Sigmoid colon (tissue), 7 donors: ENCODE measurements at places on chromosomes 7 and 10. TPM values are rescaled to one million over a fixed set of nuclear protein-coding genes. Genes with fewer than 3 reads are reported as not detected.

DNA sequence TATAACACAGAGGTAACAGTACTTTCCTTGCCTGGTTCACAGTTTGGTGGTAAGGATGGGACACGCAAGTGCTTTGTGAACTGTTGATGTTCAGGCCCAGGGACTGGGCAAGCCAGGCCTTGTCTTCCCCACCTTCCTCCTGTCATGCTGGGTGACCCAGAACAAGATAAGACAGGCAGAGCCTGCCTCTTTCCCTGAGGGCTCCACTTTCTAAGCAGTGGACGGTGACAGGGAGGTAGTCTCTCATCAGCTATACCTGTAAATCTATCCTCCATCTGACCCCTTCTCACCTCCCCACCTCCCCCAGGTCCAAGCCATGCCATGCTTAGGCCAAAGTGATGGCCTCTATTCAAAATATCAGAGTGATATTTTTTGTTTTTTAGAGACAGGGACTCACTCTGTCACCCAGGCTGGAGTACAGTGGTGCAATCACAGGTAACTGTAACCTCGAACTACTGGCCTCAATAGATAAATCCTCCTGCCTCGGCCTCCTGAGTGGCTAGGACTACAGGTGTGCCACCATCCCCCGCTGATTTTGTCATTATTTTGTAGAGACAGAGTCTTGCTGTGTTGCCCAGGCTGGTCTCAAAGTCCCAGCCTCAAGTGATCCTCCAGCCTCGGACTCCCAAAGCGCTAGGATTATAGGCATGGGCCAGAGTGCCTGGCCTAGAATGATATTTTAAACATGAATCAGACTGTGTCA, 42.8 kb downstream of the PDLIM1 start:
- DNase-seq, result no peak
- no peaks in the 10 kb centered on the region for H3K36me3 ChIP-seq
- peaks cover 7% of the 10 kb centered on the region for H3K4me1 ChIP-seq
- no peak overlapping the region for H3K4me3 ChIP-seq
- H3K27ac ChIP-seq, result no peak overlapping the region

DNA sequence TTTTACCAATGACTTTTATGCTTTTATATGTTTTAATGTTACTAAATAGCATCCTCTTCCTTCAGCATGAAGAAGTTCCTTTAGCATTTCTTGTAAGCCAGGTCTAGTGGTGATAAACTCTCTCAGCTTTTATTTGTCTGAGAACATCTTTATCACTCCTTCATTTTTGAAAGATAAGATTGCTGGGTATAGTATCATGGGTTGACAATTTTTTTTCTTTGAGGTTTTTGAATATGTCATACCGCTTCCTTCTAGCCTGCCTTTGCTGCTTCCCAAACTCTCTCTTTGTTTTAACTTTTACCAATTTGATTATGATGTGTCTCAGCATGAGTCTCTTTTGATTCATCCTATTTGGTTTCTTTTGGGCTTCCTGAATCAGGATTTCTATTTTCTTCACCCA, 108.2 kb upstream of the KAT6B start:
- no peaks in the 10 kb centered on the region for H3K36me3 ChIP-seq
- H3K4me3 ChIP-seq, result no peak overlapping the region
- no peaks in the 10 kb centered on the region for H3K27me3 ChIP-seq
- no peak overlapping the region for H3K27ac ChIP-seq
- H3K4me1 ChIP-seq, result no peaks in the 10 kb centered on the region

GRCh38 chr10:34584164-34584563, 230.9 kb downstream of the PARD3 start:
- no peak for DNase-seq
- H3K4me3 ChIP-seq, result no peak overlapping the region
- H3K27me3 ChIP-seq, result no peaks in the 10 kb centered on the region
- H3K36me3 ChIP-seq, result no peaks in the 10 kb centered on the region
- H3K4me1 ChIP-seq, result peaks cover 18% of the 10 kb centered on the region
- peak overlapping the region; percentile 38 for H3K27ac ChIP-seq

GRCh38 chr10:31536302-31536701, 217.3 kb downstream of the ZEB1 start:
- no peak for DNase-seq
- H3K4me3 ChIP-seq, result no peak overlapping the region
- H3K27ac ChIP-seq, result no peak overlapping the region
- peaks cover 7% of the 10 kb centered on the region for H3K4me1 ChIP-seq
- H3K36me3 ChIP-seq, result no peaks in the 10 kb centered on the region

DNA sequence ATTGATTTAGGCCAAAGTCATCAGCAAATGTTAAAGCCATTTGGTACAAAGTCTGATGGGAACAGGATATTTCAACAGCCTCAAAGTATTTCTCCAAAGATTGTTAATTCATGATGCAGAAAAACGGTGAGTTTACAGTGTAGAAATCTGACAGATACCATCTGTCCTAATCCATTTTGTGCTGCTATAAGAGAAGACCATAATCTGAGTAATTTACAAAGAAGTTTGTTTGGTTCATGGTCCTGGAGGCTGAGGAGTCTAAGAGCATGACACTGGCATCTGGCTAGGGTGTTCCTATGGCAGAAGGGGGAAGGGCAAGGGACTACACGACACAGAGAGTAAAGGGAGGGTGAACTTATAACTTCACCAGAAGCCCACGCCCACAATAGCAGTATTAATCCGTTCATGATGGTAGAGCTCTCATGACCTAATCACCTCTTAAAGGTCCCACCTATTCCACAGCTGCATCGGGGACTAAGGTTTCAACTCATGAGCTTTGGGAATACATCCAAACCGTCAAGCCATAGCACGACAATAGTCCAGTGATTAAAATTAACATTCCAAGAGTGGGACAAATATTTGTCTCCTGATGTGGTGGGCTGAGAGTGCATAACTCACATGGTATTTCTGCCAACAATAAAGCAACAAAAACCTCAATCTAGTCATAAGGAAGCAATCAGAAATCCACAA, 298.6 kb upstream of the AKR1E2 start:
- no peak overlapping the region for H3K4me3 ChIP-seq
- H3K27me3 ChIP-seq, result no peaks in the 10 kb centered on the region
- no peaks in the 10 kb centered on the region for H3K36me3 ChIP-seq
- H3K27ac ChIP-seq, result peak overlapping the region; percentile 37
- DNase-seq, result no peak
- H3K4me1 ChIP-seq, result peaks cover 5% of the 10 kb centered on the region

DNA sequence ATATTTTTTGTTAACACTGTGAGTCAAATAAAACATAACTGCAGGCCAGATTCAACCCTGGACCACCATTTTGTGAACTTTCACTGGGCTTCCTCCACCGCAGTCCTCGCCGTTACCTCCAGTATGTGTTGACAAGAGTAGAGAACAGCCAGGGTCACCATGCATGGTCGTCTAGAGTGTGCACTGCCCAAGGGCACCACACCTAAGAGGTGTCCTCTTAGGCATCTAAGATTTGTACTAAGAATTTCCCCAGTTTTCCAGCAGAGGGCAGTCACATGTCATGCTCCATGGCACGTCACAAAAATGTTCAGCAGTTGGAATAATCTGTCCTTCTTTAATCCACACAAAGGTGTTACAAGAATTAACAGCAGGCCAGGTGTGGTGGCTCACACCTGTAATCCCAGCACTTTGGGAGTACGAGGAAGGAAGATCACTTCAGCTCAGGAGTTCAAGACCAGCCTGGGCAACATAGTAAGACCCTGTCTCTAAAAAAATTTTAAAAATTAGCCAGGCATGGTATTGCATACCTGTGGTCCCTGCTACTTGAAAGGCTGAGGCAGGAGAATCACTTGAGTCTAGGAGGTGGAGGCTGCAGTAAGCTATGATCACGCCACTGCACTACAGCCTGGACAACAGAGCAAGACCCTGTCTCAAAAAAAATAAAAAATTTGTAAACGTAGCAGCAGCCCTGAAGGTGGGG, 71.2 kb upstream of the FOXK1 start:
- no peaks in the 10 kb centered on the region for H3K36me3 ChIP-seq
- peaks cover 16% of the 10 kb centered on the region for H3K4me1 ChIP-seq
- no peaks in the 10 kb centered on the region for H3K27me3 ChIP-seq
- peak; percentile 71 for DNase-seq

IQUB gene
- 0.71 TPM for total RNA-seq

GRCh38 chr10:122157451-122157850, 113.6 kb upstream of the BTBD16 start:
- no peak overlapping the region for H3K4me3 ChIP-seq
- peak overlapping the region; percentile 84 for H3K27ac ChIP-seq
- DNase-seq, result no peak
- no peaks in the 10 kb centered on the region for H3K36me3 ChIP-seq
- peaks cover 51% of the 10 kb centered on the region for H3K4me1 ChIP-seq
- no peaks in the 10 kb centered on the region for H3K27me3 ChIP-seq

ADRB1 gene
- 1.4 TPM for total RNA-seq
